ENCODE measurements at places on chromosomes 13 and 19.

DNA sequence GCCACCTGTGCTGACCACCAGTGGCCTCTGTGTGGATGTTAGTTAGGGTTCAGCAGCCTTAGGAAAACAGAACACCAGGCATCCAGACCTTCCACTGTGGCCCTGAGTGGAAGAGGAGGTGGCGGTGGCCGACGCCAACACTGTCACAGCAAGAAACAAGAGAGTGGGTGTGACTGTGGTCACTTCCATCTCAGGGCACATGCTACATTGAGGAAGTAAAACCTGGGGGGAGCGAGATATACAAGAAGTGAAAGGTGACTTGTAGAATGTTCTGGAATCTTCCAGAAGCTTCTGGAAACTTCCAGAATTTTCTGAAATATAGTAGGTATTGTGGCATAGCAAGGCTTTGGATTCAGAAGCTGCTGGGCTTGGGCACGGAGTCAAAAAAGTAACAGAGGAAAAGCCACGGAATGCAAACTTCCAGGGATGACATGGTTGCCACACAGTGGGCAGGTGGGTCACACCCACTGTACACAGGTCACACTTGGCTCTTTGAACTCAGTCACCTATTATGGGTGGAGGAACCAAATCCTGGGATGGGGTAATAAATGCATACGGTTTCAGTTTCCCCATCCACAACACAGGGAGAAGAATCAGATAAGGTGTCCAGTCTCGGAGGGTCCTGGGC is 24.3 kb downstream of the GNG7 start:
- no peak for DNase-seq

GRCh38 chr19:38290631-38291147 is 13.4 kb upstream of the C19orf33 start:
- DNase-seq: no peak

GRCh38 chr19:34135821-34136611 is 36.3 kb upstream of the LSM14A start:
- DNase-seq: no peak

GRCh38 chr13:18949489-18949761 is 232.2 kb downstream of the TUBA3C start:
- no peak for DNase-seq

DNA sequence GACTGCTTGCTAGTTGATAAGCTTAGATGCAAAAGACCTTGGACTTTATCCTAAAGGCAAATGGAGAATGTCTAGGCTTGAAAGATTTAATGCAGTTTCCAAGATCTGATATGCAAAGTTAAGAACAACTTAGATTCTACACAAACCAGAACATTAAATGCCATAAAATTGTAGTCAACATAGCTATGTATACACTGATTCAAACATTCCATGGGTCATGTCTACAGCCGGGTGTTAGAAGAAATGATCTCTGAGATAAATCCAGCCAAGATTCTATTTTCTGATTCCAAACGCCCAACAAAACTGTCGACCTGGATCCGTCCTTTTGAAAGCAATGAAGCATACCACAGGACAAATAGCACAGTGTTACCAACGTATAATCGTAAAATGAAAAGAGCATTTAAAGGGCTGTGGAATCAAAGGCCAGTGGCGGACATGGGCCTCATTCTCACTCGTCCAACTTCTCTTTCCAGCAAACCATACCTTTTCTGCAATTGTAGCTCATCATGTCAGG is 52.7 kb downstream of the KCTD12 start:
- DNase-seq: no peak

DNA sequence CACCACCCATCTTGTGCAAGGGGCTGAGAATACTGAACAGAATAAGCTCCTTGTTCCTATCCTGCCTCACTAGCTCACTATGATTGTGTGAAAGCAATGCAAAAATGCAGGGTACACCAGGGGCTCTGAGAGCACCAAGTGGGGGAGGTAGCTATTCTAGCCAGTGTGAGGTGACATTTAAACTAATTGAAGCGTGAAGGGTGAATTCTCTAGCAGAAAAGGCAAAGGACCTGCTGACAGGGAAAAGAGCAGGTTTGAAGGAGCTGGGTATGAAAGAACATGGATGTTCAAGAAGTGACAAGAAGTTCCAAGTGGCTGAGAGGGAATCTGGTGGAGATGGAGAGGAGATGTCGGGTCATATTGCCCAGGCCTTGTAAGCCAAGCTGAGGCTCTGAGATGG is 64.2 kb downstream of the SIAH3 start:
- no peak for DNase-seq

- DNase-seq: no peak
Measured at GRCh38 chr13:28353679-28354078, 141.2 kb downstream of the FLT1 start.

GRCh38 chr19:40607311-40608239 is 6.4 kb downstream of the LTBP4 start:
- DNase-seq: peak; percentile 56

- no peak for DNase-seq
Measured at GRCh38 chr13:64186503-64187250, 2771.0 kb upstream of the PCDH20 start.

- peak; percentile 5 for DNase-seq
Measured at GRCh38 chr13:42495255-42495654, 78.7 kb upstream of the TNFSF11 start.

DNA sequence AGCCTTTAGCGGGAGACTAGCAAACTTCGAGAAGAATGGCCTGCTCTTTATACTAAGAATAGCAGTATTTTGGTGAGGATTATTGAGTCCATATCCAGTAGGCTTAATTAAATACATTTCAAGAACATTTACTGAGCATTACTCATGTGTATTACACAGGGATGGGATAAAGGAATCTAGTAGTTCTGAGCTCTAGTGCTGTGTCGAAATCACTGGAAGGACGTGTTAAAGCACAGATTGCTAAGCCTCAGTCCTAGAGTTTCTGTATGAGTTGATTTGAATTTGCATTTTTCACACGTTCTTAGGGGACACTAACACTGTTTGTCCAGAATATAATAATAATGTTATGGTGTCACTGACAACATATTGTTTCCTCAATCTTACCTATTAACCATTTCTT is 9.0 kb downstream of the ZNF302 start:
- no peak for DNase-seq

DNA sequence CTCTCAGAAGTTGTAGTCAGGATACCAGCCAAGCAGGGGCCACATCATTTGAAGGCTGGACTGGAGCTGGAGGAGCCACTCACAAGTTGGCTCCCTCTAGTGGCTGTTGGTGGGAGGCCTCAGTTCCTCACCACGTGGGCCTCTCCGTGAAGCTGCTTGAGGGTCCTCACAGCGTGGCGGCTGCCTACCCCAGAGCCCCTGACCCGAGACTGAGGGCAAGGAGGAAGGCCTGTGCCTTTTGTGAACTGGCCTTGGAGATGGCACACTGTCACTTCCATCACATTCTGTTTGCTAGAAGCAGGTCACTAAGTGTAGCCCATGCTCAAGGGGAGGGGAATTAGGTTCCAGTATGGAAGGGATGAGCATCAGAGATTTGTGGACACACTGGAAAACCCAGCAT is 14.6 kb downstream of the GNA11 start:
- peak; percentile 77 for DNase-seq

- DNase-seq: no peak
Measured at GRCh38 chr13:44874886-44875630, 114.2 kb downstream of the NUFIP1 start.

DNA sequence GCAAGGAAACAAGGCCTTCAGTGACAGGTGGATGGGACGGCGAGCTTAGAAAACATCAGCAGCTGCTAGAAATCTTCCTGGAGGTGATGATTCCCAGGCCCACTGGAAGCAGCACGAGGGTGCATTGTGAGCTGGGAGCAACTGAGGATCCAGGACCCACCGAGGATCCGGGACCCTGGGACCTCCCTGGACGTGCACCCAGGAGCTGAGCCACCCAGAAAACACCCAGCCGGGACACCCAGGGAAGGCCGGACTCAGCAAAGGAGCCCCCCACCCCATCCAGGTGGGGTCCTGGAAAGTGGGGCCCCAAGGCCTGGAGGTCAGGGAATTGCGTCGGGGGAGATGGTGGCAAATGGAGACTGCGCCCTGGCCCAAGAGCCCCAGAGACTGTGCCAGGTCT is 22.3 kb upstream of the SPACA7 start:
- DNase-seq: no peak
